NCI-H2107 (cell line): ENCODE measurements at places on chromosomes 5 and 9.

DNA sequence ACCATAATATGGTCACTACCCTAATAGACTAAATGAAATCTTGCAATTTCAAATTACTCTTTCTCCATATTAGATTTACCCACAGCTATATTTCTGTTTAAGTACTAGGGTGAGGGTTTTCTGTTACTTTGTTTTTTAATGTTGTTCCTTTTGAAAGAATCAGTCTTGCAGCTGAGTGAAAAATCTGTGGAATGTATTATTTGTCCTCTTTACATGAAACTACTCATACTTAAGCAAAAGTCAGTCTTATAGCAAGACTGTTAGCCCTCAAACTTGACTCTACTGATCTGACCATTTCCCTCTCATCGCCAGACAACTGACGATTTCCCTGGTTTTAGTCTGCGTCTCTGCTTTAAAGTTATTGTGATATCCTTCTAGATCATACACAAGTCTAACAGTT is 84.0 kb downstream of the PIK3R1 start:
- DNase-seq: no peak

- no peak for DNase-seq
Observed at GRCh38 chr5:58452566-58453258, 7.2 kb downstream of the PLK2 start.

DNA sequence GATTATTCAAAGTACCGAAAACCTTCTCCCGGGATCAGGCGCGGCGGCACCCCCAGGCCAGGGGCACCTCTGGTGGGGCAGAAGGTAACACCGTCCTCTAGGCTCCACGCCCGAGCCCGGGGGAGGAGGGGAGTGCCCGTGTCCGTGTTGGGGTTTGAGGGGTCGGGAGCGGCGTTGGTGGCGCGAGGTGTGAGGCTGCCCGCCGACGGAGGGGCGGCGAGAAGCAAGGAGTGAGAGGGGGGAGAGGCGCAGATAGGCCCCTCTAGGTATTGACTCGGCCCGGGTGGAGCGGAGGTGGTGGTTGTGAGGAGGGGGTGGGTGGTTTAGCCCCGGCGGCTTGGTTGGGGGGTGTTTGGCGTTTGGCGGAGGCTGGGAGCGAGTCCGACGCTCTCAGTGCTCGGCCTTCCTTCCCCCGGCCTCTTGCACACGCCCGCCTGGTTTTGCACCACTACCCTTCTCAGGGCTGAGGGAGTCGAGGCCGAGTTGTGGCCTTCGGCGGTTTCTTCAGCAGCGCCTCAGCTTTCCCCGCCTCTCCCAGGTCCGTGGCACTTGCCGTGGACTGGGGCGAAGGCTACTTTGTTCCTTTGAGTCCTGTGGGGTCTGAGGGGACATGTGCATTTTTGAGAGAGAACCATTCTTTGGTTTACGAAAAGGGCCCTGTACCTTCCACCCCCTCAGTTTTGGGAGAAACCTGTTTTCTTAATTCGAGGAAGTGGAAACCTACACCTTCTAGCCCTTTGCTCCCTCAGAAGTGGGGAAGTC is 450 bp downstream of the GPBP1 start:
- DNase-seq: no peak

DNA sequence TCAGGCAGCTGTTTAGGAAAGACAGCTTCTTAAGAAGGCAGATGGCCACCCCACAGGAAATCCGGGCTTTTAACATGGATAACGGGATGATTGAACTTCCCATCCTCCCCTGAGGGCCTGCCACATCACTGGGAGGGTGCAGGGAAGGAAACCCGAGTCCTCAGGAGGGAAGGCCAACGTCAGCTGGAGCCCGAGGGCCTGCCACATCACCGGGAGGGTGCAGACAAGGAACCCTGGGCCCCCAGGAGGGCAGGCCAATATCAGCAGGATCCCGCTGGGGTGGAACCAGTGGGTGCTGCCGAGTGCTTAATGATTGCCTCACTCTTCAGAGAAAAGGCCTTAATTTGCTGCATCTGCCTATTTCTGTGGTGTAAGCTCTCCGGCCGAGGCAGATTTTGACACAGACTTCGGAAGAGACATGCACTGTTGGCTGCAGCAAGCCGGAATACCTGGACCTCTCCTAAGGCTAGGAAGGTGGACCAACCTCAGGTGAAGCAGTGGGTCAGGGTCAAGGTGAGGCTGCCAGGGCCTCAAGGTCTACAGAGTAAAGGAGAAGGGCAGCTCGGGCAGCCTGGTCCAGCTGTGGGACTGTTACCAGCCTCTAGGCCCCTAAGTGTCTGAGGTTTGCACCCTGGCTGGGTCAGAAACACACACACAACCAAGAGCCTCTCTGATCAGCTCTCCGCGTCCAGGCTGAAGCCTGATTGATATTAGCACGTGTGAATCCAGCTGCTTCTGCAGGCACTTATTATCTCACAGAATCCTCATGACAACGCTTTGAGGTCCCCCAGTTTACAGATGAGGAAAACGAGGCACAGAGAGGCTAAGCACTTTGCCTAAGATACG is 14.8 kb upstream of the COL5A1 start:
- DNase-seq: no peak

DNA sequence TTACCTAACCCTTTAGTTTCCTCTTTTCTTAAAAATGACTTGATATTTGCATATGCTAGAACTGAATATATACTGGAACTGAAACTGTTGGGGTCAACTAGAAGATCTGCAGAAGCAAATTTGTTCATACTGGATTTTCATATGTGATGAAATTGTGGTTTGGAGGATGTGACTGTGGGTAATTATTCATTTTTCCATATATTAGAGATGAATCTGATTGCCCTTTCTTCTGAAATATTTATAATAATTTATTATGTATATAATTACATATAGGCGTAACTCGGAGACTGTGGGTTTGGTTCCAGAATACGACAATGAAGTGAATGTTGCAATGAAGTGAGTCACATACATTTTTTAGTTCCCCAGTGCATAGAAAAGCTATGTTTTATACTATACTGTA is 149.1 kb downstream of the ATP10B start:
- no peak for DNase-seq

DNA sequence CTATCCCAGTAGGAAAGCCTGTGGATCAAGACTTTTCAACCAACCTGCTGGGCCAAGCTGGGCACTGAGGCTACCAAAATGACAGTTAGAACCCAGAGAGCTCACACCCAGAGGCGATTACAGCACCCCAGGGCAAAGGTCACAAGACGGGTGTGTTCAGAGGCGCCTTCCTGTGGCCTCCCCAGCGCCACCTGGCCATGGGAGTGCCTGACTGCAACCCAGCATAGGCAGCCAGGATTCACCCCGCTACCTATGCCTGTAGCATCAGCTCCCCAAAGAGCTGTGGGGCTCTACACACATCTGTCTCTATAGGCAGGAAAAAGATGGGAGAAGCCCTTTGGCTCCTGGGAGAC is 33.5 kb downstream of the PDGFRB start:
- DNase-seq: no peak

DNA sequence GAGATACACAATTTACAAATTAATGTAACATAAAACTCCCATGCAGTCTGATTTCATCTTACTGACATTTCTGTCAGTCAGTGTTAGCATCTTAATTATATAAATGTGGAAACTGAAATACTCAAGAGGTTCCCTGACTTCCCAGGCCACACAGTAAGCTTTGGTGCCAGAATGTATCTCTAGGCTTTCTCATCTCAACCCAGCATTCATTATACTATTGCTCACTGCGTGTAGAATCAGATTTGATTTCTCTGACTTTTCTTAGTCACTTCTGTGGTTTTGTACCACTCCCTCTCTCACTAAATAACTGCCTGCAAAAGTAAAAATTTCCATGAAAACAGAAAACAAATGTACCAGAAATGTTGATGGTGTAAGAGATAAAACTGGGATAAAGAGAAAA is 31.7 kb upstream of the CDKN2B start:
- DNase-seq: no peak

DNA sequence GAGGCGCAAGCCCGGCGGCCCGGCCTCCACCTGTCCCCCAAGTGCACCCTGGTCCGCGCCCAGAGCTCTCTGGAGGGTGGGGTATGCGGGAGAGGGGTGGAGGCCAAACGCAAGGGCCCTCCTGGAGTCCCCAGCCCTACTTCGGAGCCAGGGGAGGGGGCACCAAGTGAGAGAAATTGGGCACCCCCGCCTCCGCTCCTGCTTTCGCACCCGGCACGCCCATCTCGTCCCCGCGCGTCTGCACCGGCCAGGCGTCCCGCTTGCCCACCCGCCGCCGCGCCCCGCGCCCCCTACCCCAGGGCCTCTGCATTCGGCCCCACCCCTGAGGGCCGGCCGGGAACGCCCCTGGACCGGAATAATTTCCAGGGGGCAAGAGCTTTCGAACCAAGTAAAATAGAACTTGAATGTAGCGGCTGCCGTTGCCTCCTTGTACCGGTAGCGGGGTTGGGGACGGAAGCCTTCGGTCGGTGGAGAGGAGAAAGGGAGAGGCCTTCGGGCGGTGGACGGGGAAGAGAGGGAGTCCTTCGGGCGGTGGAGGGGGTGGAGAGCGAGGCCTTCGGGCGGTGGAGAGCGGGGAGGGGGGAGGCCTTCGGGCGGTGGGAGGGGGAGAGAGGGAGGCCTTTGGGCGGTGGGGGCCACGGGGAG is 694 bp upstream of the PHPT1 start:
- no peak for DNase-seq

GRCh38 chr9:34665381-34666250 is 3.2 kb upstream of the CCL27 start:
- peak; percentile 87 for DNase-seq

DNA sequence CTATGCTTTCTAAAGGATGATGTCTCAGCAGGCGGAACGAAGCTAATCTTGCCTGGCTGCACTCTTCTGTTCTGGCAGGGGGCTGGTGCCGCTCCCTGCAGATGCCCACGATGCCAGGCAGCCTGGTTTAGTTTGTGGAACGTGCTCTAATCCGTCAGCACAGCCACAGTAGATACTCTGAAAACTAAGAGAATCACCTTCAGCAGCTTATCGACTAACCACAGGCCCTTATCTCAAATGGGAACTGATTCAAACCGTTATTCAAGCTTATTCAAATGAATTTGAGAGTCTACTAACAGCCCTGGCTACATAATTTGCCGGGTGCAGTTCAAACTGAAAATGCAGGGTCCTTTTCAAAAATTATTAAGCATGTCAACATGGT is 246.6 kb upstream of the ANKRD55 start:
- no peak for DNase-seq

DNA sequence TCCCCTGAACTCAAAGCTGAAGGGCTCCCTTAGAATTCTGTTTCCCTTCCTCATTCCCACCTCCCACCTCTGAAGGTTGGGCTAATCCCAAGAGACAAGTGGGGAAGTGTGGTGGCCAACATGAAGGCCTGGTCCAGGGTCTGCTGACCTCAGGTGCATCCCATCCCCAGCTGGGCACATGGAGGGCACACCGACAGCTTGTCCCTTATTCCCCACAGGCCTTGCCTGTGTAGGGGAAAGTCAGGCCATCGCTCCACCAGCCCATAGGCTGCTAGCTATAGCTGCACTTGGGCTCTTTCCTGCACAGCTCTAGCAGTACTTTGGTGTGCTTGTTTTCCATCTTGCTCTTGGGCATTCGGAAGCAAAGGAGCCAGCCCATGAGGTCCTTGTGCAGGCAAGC is 247.7 kb downstream of the CDH12 start:
- no peak for DNase-seq

DNA sequence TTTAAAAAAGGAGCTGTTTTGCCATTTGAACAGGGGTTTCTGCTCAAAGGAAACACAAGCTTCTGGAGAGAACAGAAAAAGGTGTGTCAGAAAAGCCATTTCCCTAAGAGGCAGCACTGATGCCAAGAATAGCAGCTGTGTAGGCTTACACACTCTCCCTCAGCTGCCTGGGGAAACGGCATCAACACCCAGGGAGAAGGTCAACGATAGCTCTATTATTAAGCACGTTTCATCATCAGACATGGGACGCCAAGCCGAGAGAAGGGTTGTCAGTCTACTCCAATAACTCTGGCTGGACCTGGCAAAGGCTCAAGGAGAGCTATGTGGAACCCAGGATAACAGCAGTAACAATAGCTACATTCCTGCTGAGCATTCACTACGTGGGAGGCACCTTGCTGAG is 314.2 kb downstream of the CDK5RAP2 start:
- DNase-seq: no peak

DNA sequence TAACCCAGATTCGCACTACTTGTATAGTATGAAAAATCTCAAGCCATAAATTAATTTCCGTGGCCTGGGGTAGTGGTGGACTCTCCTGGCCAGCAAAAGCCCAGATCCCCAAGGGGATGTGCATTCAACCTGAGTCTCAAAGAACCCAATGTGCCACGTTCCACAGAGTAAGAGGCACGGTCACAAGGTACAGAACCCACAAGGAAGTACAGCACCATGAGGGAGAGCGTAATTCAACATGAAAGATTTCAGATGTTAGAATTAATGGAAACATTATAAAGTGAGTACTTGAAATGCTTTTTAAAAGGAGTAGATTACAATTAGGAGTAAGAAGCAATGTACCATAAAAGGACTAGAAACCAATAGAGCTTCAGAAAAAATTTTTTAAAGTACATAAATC is 23.4 kb downstream of the SRD5A1 start:
- DNase-seq: no peak

DNA sequence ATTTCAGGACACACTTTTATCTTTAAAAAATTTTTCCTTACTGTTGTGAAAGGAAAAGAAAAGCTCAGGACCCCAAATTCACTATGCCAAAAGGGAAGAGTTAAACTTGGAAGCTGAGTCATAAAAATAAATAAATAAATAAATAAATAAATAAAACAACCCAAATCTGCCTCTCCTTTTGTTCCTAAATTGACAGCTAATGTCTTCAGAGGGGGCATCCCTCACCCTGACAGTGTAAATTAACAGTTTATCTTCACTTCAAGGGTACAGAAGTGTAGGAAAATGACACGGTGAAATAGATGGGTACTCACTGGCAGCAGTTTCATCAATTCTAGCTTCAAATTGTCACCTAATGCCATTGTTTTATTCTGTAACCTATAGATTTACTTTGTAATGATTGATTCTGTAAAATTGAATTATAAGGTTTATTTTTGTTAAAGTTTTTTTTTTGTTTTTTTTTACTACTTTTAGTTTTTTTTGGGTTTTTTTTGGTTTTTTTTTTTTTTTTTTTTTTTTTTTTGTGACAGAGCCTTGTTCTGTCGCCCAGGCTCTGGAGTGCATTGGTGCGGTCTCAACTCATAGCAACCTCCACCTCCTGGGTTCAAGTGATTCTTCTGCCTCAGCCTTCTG is 18.5 kb upstream of the ANXA1 start:
- no peak for DNase-seq

DNA sequence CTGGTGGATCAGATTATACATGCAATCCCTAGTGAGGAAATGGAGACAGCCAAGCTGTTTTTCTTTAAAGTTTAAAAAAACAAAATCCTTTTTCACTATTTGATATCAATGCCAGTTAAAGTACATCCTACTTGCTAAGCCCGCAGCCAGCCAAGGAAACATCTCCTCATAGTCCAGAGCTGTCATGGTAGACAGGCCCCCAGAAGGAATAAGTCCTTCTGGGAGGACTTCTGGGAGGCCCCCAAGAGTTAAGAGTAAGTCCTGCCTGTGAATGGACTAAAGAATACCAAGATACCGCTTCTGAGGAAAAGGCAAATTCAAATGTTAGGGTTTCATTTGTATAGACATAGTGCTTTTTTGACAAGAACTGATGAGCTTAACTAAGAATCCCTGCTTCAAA is 38.3 kb downstream of the MOCS2 start:
- no peak for DNase-seq
